ENCODE measurements at places on chromosomes 3 and 15.

GRCh38 chr3:98531622-98532274 is at the start of gene GPR15:
GPR15 (plus strand) TSS chr3:98531978; CDS start chr3:98532034, 56 bp downstream.
- DNase-seq, result no peak

DNA sequence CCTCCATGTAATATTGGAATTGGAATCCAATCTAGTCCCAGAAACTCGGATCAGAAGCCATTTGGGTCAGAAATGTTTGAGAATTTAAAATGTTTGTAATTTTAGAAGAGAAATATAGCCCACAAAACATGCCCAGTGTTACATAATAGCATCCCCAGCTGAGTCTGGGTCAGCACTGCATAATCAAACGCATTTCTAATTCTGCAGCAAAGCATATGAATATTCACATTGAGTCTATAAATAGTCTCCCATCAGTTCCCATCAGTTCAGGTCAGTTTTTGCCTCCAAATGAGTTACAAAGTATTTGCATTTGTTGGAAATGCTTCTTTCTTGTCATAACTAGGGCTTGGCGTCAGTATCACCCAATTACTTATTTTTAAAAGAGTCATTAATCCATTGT is 383.1 kb downstream of the IL5RA start:
- DNase-seq, result no peak

DNA sequence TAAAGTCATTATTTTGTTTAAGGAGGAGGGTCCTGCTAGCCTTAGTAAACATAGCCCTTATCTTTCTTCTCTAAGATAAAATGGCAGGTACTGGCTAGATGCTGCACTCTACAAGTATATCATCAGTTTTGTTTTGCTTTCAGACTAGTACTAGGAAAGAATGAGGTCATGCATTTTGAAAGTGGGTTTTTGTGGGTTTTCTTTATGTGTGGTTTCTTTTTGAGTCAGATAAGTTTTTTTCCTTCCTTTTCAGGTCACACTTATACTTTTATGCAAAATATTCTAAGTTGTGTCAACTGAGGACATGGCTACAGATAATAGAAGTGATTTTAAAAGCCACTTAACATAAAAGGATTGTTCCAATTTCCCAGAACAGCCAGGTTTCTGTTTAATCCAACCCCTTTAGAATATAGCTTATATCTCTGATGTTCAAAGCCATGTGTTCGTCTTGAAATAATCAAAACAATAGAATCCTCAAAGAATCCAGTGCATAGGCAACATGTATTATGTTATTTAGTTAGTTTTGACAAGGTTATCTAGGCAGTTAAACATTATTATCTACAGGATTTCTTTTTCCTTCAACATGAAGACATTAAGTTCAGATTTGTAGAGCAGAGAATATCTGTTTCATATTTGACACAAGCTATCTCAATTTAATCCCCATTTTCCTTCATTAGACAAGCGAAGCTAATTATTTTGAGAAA is 406.2 kb downstream of the RBMS3 start:
- DNase-seq, result no peak

DNA sequence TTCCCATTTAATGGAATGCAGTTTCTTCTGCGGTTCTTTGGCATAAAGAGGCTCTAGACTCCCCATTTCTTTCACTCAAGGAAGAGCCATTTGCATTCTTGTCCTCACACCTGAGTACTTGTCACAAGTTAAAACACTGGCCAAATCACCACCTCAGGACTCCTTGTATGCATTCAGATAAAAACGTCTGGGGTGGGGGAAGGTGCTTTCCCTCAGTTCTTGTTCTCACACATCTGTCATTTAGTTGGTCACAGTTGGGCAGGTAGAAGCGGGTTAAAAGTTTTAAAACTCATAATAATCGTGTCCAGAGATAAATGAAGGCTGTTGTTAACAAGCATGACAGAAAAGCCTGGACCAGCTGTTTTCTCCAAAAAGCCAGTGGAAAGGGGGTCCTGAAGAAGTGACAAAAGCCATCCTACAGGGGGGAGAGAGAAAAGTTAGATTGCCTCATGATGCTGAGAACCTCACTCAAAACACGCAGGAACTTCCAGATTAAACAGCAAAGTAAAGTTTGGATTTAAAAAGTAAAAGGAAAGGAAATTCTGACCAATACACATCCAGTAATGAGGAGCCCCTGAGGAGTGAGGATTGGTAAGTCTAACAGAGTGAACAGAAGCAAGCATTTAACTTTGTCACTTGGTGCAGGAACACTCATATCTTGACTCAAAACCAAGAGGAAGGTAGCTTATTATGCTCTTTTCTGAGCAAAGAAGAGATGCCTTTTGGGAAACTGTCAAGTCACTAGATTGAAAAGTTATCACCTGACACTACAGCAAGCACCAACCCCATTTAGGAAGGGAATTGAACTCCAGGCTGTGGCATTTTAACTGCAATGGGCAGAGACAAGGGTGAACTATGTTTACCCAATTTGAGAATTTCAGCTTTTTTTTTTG is 2.8 kb downstream of the BCL2L10 start:
- DNase-seq, result no peak

DNA sequence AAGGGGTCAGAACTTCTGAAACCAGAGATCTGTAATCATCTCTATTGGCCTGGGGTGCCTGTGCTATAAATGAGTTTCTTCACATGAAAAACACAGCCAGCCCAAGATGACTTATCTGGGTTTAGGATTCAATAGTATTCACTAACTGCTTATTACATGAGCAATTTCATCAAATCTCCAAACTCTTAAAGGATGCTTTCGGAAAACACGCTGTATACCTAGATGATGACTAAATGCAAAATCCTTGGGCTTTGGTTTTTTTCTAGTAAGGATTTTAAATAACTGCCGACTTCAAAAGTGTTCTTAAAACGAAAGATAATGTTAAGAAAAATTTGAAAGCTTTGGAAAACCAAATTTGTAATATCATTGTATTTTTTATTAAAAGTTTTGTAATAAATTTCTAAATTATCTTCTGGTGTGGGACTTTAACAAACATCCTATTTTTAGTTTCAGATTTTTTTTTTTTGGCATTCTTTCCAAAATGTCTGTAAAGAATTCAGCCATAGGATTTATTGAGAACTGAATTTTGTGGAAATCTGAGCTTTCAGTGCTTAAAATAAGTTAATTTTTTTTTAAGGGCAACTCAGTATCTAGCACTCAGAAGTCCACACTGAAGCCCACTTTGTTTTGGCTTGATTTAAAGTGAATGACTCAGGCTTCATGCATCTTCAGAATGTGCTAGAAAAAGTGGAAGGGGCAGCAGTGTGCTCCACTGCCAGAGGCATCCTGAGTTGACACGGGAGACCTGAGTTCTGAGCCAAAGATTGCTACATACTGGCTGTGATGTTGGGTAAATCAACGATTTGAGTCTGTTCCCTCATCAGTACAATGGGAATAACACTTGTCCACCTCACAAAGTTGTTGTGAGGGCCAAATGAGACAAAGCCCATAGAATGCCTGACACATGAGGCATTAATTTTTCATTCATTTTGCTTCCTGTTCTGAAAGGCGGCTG is 18.7 kb downstream of the TMEM43 start:
- no peak for DNase-seq

DNA sequence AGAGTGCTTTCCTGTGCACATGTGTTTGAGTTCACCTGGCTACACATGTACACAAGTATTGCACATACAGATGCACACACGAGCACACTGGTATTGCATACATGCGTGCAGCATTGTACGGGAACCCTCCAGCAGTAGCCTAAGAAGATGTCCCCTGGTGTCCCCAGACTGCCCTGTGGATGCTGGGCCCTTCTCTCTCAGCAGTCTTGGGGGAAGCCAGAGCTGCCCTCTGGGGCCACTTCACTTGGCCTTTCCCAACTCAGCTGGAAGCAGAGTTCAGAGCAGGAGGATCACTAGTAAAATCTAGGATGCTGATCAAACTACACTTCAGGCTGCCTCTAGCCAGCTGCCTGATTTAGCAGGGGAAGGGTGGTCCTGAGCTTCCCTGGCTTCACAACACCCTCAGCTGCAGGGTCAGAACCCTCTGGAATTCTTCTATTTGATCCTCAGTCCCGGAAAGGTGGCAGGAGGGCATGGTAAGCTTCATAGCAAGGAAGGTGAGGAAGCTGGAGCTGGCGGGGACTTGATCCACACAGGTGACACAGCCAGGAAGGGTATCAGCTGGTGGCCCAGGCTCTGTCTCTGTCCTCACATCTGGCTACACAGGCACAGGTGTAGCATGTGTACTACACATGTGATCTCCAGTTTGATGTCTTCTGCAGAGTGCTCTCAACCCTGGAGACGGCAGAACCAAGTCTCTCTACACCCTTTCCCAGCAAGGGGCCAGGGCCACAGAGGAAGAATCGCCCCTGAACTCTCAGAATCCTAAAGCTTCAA is 36.5 kb downstream of the KLF15 start:
- DNase-seq, result no peak

- DNase-seq, result no peak
These were observed 63.2 kb downstream of the DGKG start for GRCh38 chr3:186298876-186299275.

- no peak for DNase-seq
These were observed 43.4 kb upstream of the MYZAP start for GRCh38 chr15:57548351-57548750.

DNA sequence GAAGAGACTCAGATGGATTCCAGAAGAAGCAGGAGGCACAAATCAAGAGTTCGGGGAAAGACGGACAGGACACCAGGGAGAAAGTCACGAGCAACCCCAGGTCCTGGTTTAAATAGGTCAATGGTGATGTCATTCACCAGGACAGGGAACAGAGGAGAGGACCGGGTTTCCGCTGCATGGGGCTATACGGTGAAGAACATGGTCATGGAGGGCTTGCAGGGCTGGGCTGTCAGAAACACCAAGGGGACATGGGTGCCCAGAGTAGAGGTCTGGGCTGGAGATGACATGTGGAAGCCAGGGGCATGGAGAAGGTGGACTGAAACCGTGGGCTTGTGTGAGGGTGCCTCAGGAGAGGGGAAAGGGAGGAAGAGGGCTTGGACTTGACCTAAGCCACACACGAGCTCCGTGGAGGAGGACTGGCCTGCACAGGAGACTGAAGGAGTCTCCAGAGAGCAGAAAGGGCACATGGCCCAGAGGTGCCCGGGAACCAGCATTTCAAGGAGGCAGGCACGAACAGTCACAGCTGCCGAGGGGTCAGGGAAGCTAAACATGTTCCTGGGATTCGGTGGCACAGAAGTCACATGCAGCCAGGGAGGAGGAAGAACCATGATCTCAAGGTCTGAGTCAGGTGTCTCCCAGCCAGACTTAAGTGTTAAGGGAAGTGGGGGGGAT is 54.2 kb upstream of the RPL32 start:
- DNase-seq, result no peak

- no peak for DNase-seq
These were observed 19.7 kb upstream of the PRSS50 start for GRCh38 chr3:46737329-46737731.

GRCh38 chr3:42801048-42801620 is 3.2 kb downstream of the HIGD1A start:
- DNase-seq, result no peak

GRCh38 chr15:83198476-83198875 is 9.1 kb downstream of the HDGFL3 start:
- no peak for DNase-seq

- no peak for DNase-seq
These were observed 192.9 kb upstream of the CCDC54 start for GRCh38 chr3:107184375-107184774.

- DNase-seq, result no peak
These were observed 27.6 kb downstream of the CHST14 start for GRCh38 chr15:40498418-40498817.

- no peak for DNase-seq
These were observed 18.4 kb upstream of the LRRK1 start for GRCh38 chr15:100900795-100901169.

DNA sequence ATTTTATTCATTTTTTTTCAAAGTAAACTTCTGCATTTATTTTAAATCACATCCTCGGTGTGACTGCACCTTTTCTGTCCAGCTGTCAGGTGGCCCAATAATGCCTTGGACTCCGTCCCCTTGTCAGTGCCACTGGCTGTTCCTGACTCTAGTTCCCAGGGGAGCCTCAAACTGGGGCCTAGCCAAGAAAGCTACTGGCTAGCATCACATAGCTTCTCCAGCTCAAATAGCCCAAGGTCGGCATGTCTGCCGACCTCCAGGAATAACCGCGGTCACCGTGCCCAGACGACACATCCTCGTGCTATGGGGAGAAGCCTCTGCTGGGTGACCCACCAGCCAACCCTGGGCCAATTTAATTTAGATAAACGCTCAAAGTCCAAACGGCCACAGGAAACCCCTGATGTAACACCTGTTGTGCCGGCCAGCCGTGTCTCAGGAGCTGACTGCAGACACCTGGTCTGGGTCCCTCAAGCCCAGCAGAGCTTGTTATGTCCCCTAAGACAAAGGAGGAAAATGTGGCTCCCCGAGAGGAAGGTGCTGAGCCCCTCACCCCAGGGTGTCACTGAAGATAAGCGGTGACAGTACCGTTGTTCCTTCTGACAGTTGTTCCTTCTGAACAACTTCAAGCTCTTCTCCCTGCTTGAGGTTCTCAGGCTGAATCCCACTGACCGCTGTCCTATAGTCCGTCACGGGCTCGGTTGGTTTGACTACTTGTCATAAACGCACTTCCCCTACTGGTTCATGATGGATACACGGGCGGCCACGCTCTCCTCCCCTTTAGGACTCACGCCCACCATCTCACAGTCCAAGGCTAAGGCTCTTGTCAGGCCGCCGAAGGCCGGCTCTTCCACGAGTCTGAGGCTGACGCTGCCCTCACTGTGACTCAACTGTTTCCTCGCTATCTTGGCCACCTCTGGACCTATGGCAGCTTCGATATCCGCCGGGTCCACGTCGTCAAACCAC is 126.2 kb downstream of the KLF13 start:
- no peak for DNase-seq

- DNase-seq, result no peak
These were observed 955.0 kb upstream of the ALCAM start for GRCh38 chr3:104411757-104412156.

- no peak for DNase-seq
These were observed 25.4 kb downstream of the PXK start for GRCh38 chr3:58358092-58358491.

DNA sequence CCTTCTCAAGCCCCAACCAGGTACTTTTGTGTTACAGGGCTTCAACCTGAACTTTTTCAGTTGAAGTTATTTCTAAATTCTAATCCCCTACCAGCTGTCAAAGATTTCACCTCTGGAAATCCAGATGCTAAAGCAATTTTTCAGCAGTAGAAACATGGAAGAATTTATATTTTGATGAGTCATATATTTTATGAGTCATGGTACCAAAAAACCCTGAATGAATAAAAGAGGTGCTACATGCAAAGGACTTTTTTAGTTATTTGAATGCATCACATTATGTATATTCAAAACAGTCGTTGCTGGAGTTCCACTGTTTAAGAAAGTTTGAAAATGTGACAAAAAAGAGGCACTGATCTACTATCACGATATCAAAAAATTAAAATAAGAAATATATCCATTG is 96.0 kb upstream of the ZNF385D start:
- no peak for DNase-seq

- DNase-seq, result no peak
These were observed 283.1 kb downstream of the NFKBIZ start for GRCh38 chr3:102132370-102132769.

All from stimulated activated CD8-positive, alpha-beta memory T cell treated with anti-CD3 and anti-CD28 coated beads, Interleukin-15, amount 100 ng/mL, for 24 hours (primary cell).